ENCODE measurements at places on chromosomes 5 and 9.

DNA sequence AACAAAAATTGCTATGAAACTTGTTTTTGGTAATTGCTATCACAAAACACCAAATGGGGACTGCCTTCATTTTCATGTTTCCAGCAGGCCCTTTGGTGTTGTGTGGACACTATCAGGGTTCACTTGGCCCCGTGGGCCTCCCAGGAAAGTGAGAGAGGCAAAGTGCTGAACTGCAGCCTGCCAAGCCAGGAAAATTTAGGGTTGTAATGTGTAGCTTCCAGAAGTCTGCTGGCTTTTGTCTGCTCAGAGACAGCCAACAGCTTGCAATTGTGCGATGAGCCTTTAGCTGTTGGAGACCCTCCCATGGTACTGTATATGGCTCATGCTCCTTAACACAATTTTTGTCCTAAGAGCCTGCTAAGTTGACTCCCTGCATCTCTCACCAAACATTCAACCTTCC, 105.7 kb upstream of the EQTN start:
- DNase-seq: no peak

GRCh38 chr5:148860599-148860998, 34.2 kb downstream of the ADRB2 start:
- no peak for DNase-seq

DNA sequence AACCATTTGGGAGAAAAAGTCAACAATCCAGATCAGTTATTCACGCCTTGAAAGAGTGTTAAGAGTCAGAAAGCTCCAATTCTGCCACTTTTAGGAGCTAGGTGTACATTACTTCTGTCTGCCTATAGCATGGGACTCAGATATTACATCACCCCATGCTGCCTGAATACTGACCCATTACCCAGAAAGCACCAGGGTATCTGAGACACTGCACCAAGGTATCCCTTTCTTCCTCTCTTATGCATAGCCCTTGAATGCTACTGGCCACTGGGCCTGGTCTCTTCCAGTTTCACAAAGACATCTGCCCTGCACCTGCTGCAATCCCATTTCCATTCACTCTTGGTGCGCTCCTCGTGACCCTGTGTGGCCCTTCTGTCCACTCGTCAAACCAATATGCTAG, 2.6 kb downstream of the STRBP start:
- DNase-seq: no peak

- no peak for DNase-seq
Measured at GRCh38 chr5:171429543-171429910, 10.1 kb downstream of the FGF18 start.

- DNase-seq: no peak
Measured at GRCh38 chr9:72294936-72295335, 70.1 kb downstream of the ZFAND5 start.

DNA sequence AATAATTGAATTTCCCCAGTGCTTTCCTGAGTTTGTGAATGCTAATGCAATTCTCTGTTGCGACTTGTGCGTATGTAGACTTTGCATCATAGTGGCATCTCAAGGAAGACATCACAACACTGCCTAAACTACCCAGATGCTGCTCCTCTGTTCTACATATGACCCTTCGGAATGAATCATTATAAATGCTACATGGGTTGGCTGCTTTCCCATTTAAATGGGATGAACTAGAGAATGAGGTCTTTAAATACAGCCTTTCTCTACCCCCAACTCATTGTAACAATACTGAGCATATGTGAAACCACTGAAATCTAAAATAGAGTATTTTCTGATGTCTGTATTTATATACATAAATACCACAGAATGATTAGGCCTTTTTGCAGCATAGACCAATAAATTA, 136.6 kb upstream of the ICE1 start:
- no peak for DNase-seq

GRCh38 chr5:9905661-9906060, 275.5 kb upstream of the TAS2R1 start:
- DNase-seq: no peak

- no peak for DNase-seq
Measured at GRCh38 chr9:88075966-88076285, 62.3 kb downstream of the SPATA31C2 start.

GRCh38 chr5:175501759-175502158, 23.4 kb downstream of the SFXN1 start:
- no peak for DNase-seq

- DNase-seq: no peak
Measured at GRCh38 chr9:109996936-109997580, 210.9 kb downstream of the C9orf152 start.

- DNase-seq: no peak
Measured at GRCh38 chr5:89606939-89607534, 724.1 kb upstream of the MEF2C start.

DNA sequence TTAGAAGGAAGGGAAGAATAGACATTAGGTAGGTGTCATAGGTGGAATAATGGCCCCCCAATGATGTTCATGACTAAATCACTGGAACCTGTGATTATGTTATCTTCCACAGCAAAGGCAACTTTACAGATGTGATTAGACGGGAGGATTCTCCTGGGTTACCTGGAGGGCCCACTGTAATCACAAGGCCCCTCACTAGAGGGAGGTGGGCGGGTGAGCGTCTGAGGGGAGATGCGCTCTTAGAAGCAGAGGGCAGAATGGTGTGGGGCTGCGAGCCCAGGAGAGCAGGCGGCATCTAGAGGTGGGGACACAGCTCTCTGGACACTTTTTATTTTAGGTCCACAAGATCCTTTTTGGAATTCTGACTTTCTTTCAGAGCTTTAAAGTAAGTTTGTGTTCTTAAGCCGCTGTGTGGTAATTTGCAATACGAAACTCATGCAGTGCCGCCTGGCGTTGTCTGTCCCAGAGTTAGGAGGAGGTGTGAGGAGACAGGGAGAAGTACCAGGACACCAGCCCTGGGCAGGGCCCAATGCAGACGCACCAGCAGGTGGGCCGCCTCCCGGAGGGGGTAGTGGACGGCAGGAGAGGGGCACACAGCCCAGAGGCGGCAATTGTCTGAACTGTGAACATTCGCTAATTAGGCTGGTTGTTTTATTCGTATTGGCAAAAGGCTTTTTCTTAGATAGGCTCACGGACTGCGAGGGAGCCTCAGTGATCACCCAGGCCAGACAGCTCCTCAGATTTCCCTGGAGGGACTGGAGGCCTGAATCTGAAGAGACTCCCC, 51.1 kb upstream of the FANCC start:
- no peak for DNase-seq

- no peak for DNase-seq
Measured at GRCh38 chr9:130698514-130698913, 4.9 kb downstream of the EXOSC2 start.

DNA sequence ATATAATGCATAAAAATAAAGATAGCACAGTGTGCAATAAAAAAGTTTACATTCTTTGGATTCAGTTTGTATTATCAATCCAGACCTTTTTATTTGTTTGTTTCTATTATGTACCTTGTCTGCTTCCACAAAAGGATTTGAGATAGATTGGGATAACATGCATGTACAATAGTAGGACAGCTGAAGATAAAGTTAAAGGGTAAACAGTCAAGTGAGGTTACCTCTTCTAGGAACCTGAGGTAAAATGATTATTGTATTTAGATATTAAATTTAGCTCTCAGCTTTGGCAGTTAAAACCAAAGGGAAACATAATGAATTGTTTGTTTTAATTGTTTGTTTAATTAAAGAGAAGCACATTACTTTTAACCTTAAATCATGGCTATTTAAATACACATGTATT, 81.7 kb downstream of the ZCCHC7 start:
- DNase-seq: no peak

DNA sequence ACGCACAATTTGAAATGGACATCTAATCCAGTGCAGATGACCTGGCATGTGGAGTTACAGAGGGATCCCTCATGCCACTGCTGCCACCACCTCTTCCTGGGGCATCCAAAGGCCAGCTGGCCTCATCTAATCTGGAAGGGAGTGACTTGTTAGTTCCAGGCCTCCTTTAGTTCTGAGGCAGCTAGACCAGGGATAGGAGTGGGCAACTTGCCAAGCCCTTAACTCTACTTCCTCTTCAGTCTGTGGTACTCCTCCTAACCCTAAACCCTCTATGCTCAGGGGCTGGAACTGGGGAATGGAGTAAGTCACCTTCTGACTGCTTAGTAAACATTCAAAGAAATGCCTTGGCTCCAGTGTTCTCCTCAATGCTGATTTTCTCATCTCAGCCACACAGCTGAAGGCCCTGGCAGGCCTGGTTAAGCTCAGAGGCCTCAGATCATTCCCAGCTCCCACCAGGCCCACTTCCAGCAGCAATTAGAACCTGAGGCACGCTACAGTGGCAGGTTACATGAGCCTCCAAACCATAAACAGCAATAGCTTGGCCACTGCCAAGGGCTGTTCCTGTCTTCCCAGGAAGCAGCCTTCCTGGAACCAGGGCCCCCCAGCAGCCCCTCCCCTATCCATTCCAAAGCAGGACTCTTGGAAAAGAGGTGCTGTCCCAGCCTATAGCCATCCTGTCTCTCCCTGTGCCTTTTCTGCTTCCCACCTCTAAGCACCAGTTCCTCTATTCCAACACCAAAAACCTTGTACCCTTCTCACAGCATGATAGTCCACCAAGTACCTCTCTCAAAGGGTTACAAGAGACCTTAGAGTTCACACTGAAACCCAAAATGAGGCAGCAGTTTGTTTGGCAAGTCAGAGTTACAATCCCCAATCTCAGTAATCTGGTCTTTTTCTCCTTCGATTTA, 2.0 kb downstream of the EIF4EBP3 start:
- no peak for DNase-seq

DNA sequence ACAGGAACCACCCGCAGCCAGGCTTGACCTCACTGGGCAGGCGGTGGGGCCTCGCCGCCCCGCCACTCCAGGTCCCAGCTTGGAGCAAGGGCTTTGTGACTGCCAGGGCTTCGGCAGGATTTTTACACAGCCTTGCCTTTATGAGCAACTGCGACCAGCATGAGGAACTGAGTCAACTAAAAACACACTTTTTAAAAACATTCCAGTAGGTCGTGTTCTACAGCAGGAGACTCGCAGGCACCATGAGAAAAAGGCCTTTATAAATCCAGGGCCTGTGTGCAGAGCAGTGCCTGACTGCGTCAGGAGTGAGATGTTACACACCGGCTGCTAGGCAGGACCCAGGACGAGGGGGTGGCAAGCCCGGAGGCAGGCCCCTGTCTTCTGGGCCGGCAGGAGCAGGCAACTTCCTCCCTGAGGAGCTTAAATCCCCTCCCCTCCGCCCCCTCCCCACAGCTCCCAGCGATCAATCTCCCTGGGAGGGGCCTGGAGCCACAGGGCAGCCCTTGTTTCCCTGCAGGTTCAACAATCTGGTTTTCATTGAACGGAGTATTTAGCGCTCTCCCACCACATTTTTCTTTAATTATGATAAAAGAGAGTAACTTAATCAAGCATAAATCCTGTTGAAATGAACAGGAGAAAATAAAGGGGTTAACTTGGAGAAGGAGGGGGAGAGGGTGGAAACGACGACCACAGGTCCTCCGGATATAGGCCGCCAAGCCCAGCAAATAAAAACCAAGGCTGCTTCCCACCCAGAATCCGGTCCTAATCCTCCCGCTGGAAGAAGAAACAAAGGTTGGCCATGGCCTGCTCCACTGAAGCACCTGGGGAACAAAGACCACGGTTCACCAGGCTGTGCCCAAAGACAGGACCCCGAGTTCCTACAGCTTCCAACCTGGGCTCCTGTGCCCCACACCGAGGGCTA, 92.5 kb downstream of the ROR2 start:
- no peak for DNase-seq

DNA sequence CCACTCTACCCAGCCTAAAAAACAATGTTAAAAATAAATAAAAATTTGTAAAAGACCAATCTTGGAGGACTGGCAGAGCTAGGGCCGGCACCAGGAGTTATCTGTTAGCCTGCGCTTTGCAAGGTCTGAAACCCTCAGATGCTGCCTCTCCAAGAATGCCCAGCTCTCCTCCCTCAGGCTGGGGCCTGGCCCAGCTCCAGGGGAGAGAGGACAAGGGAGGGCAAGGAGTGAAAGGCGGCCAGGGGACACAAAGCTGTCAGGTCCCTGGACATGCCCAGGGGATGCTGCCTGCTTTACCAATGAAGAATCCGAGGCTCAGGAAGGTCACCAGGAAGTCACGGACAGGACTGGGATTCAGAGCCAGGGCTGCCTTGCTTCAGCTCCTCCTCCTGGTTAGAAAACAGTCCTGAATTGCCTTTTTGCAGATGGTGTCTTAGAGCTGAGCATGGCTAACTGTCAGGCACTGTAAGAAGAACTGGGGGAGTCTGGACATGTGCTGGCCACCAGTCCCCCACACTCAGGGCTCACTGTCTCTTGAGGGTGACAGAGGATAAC, 5.5 kb upstream of the N4BP3 start:
- no peak for DNase-seq

- no peak for DNase-seq
Measured at GRCh38 chr9:109730228-109730627, 49.8 kb upstream of the PALM2AKAP2 start.

Data from activated T-helper 1 cell treated with anti-CD3 and anti-CD28 coated beads, Interleukin-2, amount 50 U/mL, for 16 hours (primary cell).